SK-MEL-5 (cell line): ENCODE measurements at places on chromosomes 13 and 19.

DNA sequence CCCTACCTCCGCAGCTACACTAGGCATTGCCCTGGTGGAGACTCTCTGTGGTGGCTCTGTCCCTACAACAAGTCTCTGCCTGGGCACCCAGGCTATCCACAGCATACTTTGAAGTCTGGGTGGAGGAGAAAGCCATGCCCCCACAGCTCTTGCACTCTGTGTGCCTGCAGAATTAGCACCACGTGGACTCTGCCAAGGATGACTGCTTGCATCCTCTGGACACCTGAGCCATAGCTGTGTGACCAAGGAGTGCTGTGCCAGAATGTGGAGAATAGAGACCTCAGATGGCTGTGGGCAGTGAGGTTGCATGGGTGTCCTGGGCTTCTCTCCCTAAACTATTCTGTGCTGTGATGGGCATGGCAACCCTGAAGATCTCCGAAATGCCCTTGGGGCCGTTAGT is 21.2 kb upstream of the MCF2L start:
- no peak for DNase-seq

- DNase-seq: no peak
Measured at GRCh38 chr19:46388311-46389095, 24.9 kb downstream of the CCDC8 start.

DNA sequence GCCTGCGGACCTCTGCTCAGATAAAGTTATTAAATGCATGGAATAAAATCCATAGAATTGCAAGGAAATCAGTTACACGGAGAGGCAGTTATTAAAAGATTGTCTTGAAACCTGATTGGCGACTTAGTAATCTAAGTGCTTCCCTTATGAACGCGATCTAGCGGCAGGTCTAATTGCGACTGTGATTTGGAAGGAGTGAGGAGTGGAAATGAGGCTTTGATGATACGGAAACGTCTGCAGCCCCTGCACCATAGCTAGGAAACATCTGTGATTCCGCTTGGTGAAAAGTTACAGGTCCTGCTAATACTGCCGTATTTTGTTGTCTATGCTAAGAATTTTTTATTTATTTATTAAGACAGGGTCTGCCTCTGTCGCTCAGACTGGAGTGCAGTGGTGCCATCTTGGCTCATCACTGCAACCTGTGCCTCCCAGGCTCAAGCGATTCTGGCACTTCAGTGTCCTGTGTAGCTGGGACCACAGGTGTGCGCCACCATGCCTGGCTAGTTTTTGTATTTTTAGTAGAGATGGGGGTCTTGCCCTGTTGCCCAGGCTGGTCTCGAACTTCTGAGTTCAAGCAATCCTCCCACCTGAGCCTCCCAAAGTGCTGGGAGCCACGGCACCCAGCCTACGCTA is 887 bp downstream of the NDUFS7 start:
- no peak for DNase-seq

- DNase-seq: no peak
Measured at GRCh38 chr13:73074014-73074413, 15.2 kb downstream of the KLF5 start.

DNA sequence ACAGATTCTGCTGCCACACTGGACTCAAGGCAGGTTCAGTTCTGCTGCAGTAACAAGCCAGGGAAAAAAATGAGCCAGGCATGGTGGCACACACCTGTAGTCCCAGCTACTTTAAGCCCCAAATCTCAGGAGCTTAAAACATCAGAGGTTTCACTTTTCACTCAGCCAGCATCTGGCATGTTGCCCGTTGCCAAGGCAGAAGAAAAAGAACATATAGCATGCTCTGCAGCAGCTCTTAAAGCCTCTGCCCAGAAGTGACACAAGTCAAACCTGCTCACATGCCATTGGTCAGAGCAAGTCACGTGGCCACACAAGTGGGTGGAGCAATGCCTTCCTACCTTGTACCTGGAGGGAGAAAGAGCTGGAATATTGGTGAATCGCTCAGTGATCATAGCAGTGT is 14.7 kb upstream of the ADGRE5 start:
- DNase-seq: peak; percentile 64

DNA sequence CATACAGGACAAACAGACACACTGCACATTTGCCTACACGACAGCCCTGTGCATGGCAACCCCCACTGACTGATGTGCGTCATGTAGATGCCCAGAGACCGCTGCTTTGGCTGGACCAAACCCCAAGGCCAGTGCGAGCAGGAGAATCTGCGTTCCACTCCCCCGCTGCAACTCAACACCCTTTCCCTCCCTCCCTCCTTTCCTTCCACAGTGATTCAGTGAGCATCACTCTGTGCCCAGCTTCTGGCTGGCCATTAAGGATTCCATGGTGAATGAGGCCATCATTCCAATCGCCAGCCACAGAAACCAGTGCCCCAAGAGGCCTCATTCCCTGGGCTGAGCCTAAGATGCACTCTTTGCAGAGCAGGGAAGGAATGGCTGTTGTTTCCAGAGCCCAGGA is 61.6 kb downstream of the GSX1 start:
- DNase-seq: no peak

- no peak for DNase-seq
Measured at GRCh38 chr19:19206938-19207337, 3.7 kb upstream of the NR2C2AP start.

GRCh38 chr13:98921786-98922185 is 56.1 kb downstream of the DOCK9 start:
- no peak for DNase-seq

DNA sequence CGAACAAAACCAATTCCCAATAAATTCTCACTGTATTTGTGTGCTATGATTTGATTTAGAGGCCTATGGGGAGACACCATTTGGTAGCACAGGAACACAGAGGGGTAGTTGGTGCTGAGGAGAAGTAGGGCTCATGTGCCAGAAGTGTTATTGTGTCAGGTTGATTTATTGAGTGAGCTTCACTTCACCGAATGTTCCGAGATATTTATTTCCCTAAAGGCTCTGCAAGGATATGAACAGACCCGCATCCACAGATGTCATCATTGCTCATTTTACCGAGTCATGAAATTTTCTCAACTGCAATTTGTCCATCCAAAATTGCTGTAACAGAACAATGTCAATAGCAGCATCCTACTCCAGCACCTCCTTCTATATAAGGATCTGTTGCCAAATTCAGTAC is 69.5 kb downstream of the DACH1 start:
- no peak for DNase-seq

DNA sequence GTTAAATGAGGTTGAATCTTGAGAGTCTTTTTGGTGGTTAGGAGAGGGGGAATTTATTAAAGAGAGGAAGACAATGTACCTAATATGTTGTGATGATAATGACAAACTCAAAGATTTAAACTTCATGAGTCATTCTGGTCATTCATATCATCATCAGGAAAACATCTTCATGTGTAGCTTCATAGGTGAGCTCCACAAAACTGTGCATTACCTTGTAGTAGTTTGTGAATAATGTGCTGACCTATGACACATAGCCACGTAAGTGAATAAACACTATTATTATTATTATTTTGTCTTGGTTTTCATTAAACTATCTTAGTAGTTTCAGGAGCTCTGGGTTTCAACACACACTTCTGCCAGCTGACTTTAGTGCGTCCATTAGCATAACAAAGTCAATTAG is 997 bp upstream of the GPC6 start:
- no peak for DNase-seq

DNA sequence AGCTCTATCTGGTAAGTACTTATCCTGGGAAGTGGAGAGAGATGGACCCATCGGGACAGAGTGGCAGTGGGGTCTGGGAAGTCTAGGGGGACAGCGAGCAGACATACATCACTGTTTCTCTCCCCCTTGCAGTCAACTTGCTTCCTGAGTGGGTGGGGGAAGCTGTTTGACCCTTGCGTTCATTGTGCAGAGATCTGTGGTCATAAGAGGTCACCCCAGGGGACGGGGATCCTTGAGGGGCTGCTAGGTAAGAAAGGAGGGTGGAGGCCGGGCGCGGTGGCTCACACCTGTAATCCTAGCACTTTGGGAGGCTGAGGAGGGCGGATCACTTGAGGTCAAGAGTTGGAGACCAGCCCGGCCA is 474 bp downstream of the ARHGEF18 start:
- no peak for DNase-seq

- no peak for DNase-seq
Measured at GRCh38 chr13:98571955-98572662, 4.8 kb downstream of the STK24 start.

GRCh38 chr19:40469011-40469410 is 2.2 kb downstream of the SPTBN4 start:
- no peak for DNase-seq

GRCh38 chr13:46341112-46341711 is 45.8 kb downstream of the RUBCNL start:
- no peak for DNase-seq

DNA sequence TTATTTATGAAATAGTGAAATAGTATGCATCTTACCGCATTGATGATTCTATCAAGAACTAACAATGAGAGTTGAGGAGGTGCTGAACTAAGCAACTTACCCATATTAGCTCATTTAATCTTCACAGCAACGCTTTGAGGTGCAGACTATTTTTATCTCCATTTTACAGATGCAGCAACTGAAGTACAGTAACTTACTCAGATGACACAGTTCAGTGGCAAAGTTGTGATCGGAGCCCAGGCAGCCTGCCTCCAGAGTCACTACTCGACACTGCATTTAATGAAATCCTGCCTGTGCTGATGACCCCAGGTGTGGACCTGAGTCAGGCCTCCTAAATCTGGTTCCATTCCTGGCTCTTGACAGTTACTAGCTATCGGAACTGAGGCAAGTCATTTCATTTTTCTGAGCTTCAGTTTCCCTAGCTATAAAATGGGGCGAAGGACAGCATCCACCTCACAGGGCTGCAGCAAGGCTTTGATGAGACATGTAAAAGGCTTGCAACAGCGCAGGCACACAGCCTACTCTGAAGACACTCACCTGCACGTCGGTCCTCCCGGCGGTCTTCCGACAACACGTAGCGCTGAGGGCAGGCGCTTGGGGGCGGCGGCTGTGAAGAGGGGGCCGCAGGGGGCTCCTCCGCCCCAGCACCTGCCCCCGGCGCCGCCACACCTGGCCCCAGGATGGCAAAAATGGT is 1.5 kb downstream of the MYPOP start:
- no peak for DNase-seq

GRCh38 chr19:44617110-44617880 is 3.9 kb downstream of the IGSF23 start:
- DNase-seq: no peak

DNA sequence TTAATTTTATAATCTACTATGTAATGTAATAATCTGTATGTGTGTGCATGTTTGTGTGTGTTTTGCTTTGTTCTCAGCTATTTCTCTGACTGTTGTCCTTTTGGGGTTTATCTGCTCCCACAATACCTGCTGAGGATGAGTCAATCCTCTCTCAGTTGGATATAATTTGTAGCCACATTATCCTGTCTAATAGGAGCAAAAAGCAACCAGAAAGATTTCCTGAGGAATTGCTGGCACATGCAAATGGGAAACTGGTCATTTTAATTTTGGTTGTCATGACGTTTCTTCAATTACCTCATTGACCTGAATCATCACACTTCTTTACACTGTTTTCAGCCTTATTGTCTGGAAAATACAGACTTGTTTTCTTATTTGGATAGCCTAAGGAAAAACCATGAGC is 488.4 kb downstream of the KLF5 start:
- DNase-seq: no peak

GRCh38 chr13:114339857-114340534 is 25.7 kb downstream of the CHAMP1 start:
- peak; percentile 83 for DNase-seq

DNA sequence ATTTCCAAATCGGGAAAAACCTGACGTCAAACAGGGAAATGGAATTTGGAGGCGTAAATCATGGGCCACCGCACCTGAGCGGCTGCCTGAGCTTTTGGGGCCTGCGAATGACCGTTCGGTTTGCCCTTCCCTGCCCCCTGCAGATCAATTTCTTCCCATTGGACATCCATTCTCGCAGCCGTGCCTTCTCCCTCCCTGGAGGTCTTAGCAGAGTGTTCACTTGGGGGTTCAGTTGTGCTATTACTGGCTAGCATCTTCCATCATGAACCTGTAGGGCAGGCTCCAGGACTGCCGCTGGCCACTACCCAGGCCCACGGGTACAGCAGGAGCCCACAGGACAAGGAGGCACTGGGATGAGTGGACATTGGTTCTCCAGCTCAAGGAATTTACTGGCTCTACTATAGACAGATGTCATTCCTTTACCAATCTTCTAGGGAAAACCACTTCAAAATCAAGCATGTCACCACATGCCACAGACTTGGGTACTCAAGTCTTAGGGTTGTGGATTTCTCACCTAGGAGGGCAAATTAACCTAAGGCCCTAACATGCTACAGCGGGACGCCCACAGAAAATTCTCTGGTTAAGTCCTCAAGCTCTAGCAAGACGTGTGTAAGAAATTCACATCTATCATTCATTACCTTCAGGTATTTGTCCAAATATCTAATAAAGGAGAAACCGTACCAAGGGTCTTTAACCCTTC is 75.5 kb downstream of the COL4A1 start:
- DNase-seq: no peak
